ENCODE measurements at places on chromosomes 7 and 10.

GRCh38 chr7:4077980-4078379 is 604.1 kb upstream of the FOXK1 start:
- no peak for DNase-seq

DNA sequence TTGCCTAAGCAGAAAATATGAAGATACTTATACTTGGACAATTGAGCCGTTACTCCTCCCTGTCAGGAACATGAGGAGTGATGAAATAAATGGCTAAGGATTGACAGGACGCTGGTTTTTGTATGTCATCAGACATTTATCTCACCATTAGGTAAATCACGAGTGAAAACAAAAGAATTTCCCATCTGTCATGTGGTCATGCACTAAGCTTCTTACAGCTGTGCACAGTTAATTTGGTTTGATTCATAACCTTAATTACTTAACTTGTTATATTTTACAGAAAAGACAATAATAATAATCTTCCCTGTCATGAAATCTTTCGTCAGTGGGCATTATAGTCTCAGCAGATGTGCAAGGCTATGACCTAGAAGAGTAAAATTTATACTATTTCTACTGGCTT is 266.5 kb downstream of the HGF start:
- DNase-seq, result no peak

- no peak for DNase-seq
These were observed 53.8 kb downstream of the COL13A1 start for GRCh38 chr10:69855346-69856111.

DNA sequence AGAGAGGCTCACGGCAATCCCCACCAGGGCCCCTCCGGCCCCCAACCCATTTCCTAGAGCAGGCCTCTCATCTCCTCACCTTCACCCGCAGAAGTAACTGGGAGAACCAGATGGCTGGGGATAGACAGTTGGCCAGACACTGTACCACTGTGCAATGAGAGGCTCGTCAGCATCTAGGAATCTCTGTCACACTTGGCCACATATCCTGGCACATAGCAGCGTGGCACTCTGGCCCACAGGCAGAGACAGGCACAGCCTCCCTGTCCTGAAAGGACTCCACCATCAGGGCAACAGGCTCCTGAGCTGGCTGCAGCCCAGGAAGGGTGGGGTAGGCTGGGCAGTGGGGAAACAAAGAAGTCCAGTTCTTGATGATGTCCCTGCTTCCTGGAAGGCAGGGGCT is 45.8 kb downstream of the C10orf143 start:
- no peak for DNase-seq

- no peak for DNase-seq
These were observed 190.9 kb upstream of the YAE1 start for GRCh38 chr7:39375047-39375873.

GRCh38 chr7:120805636-120806388 is 52.1 kb downstream of the TSPAN12 start:
- no peak for DNase-seq

DNA sequence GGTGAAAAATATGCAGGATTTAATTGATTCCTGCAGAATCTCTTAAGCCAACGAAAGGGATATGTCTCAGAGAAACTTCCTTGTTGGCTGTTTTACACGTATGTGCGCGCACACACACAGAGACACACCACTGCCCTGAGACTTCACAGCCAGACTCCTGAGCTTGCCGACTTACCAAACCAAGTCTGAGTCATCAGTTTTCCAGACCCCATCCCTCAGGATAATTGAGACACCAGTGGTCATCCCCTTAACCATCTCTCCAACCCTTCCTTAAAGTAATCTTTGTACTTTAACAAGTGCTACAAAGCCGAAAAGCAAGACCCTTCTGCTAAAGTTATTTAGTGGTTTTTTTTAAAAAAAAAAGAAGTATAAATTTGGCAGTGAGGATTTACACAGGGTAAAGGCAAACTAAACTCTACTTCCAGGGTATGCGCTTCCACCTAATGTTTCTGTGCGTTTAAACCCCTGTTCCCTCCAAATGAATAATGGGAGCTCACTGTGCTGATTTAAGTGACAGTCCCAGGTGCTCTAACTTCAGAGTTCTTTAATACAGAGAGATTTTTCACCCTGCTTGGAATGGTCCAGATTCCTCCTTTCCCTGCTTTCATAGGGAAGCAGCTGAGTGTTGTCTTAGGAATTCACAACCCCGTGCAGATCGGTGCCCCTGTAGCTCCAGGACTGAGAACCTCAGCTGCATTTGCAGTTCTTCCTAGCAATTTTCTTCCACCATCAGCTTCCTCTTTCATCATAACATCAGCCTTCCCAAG is 198.5 kb downstream of the INHBA start:
- DNase-seq, result no peak

GRCh38 chr10:22839639-22840038 is 88.2 kb upstream of the ARMC3 start:
- no peak for DNase-seq

GRCh38 chr7:136405931-136406777 is 429.0 kb upstream of the MTPN start:
- DNase-seq, result peak; percentile 12

DNA sequence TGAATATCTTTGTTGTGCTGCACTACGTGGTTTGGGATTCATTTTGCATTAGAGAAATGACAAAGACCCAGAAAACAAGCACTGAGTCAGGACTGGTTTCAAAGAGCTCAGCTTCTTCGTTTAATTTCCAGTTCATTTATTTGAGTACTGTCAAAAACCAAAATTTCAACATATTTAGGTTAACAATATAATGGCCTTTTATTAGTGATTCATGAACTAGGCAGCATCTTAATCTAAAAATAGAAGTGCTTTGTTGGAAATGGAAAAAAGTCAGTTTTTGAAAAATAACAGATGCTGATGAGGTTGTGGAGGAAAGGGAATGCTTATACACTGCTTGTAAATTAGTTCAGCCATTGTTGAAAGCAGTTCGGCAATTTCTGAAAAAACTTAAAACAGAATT is 856.4 kb downstream of the LRMDA start:
- no peak for DNase-seq

GRCh38 chr7:108000875-108001763 is 1.8 kb downstream of the LAMB1 start:
- no peak for DNase-seq

- DNase-seq, result no peak
These were observed 164.9 kb upstream of the EEPD1 start for GRCh38 chr7:35988105-35988504.

DNA sequence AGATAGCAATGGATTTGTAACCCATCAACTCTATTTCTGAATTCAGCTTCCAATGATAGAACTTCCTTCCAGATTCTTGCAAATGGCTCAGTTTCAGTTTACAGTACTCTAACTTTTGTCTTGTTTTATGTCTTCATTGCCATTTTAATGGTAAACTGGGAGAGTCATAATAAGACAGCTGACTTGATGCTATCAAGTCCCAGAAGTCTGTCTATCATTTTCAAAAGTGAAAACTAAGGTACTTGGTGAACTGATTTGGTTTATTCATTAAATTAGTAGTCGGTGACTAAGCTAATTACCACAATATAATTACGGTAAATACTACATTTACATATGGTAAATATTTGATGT is 25.0 kb downstream of the RTKN2 start:
- no peak for DNase-seq

GRCh38 chr7:93958216-93958615 is 36.7 kb downstream of the GNG11 start:
- no peak for DNase-seq

DNA sequence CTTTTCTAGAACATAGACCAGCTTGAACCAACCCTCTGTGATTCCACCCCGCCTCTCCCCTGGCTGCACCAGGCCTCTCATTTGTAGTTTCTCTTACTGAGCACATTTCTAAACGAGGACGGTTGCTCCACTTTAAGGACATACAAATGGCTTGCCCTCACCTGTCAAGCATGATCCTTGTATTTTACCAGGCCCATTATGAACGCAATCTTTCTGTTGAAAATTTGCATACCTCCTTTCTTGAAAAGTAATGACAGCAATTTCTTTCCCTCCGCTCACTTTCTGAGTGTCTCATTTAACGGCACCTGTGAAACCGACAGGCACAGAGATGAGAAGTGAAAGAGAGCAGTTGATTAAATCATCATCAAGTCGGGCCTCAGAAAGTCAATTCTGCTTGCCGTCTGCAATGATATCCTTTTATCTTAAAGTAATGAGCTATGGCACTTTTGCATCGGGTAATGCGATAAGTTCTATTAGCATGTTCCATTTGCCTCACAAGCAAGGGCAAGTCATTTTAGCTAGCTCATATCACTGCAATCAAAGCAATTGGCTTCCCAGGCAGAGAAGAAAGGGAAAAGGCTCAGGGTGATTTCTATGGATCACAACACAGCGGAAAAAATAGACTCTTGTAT is 705.6 kb upstream of the GALNT17 start:
- DNase-seq, result no peak

- DNase-seq, result no peak
These were observed 211.8 kb upstream of the PPP2R2D start for GRCh38 chr10:131689016-131689415.

DNA sequence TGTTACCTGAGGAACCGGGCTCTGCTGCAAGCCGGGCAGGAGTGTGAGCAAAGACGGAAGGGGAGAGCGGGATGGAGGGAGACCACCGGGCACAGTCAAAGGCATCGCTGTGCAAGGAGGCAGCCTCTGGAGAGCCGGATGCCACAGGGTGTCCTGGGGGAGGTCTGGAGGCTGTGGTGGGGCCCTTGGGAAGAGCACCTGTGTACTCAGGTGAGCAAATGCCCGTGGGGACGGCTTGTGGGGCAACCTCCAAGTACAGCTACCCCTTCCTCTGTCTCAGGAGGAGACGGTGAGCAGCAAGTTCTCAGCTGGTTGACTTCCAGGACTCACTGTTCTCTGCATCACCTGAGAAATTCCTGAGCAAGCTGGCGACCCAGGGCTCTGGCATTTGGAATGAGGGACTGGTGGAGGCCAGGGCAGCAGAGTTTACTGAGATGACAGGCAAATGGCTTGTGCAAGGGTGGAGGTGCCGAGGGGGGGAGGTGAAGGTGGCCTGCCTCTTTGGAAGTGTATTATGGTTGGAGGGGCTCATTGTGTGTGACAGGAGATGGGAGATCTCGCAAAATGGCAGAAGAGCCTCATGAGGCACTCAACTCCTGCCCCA is 345.2 kb upstream of the SHH start:
- DNase-seq, result no peak

- no peak for DNase-seq
These were observed 52.7 kb upstream of the ELN start for GRCh38 chr7:73974948-73975926.

DNA sequence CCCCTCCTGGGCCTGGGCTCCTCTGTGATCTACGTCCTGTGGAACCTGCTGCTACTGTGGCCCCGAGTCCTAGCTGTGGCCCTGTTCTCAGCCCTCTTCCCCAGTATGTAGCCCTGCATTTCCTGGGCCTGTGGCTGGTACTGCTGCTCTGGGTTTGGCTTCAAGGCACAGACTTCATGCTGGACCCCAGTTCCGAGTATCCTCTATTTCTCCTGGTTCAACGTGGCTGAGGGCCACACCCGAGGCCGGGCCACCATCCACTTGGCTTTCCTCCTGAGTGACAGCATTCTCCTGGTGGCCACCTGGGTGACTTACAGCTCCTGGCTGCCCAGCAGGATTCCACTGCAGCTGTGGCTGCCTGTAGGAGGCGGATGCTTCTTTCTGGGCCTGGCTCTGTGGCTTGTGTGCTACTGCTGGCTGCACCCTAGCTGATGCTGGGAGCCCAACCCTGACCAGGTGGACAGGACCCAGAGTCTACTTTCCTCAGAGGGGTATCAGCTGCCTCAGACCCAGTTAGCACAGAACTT is 37.8 kb upstream of the MMD2 start:
- DNase-seq, result no peak

DNA sequence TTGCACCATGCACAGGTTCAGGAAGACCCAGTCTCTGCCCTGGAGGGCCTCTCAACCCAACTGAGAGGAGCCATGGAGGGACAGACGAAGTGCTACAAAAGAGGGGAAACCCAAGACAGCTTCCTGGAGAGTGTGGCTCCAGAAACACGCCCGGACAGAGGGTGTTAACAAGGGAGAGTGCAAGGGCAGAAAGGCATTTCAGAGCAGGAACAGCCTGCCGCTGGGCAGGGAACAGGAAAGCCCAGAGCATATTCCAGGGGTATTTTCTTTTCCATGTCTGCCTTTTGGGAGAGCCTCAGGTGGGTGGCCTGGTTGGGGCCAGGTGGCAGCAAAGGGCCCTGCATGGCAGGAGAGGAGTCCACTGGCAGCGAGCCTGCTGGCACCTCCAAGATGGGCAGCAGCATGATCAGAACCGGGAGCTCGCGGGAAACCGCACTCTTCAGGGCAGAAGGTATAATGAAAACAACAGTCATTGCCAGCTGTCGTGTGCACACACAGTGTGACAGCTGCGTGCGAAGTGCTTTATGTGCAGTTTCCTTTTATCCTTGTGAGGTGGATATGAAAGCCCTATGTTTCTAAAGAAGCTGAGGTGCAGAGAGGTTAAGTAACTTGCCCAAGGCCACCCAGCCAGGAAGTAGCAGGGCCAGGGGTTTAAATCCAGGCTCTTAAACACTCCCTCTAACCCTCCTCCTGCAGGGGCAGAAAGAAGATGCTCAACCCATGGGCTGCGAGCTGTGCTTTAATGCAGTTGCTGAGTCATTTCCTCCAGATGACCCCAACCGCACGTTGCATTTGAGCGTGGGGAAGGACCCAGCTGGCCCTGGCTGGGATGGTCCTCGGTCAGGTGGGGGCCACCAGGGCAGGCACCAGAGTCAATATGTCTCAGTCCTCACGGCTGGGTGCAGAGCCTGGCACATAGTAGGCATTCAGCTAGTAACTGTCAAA is 128.6 kb downstream of the OAT start:
- DNase-seq, result peak; percentile 26

GRCh38 chr7:131670406-131670805 is 114.0 kb upstream of the PODXL start:
- no peak for DNase-seq

Data from skeletal muscle cell (primary cell).